Tibial artery (tissue), 4 donors: ENCODE measurements at places on chromosomes 1 and 21.

DNA sequence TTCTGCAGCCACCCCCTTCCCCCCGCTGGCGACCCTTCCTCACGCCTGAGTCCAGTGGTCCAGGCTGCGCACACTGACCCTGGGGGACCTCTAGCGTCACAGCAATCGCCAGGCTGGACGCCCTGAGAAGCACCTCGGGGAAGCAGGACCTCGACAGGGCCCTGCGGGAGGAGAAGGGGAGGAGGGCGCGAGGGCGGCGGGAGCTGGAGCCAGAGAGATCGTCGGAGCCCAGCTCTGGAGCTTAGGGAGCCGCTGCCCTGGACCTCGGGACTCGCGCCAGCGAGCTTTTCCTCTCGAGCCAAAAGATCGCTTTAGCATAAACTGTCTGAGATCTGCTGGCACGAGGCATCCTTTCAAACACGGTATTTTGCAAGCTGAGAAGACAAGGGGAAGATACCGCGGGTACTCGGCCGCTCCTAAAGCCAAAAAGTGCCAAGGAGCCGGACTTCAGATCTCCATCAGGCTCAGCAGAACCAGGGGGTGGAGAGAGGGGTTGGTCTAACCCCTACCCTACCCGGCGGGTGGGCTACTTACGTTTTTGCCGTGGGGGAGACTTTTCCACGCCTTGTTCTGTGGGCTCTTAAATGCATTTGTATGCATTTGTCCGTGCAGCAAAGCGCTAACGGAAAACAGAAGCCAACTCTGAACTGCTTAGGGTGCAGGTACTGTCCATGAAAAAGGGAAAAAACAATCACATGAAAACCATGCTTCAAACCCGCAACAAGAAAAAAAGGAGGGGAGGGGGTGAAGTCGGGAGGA, 586 bp downstream of the COL24A1 start:
- no peak for DNase-seq

- DNase-seq, result no peak
These were observed 131.0 kb downstream of the XPR1 start for GRCh38 chr1:180762796-180763195.

DNA sequence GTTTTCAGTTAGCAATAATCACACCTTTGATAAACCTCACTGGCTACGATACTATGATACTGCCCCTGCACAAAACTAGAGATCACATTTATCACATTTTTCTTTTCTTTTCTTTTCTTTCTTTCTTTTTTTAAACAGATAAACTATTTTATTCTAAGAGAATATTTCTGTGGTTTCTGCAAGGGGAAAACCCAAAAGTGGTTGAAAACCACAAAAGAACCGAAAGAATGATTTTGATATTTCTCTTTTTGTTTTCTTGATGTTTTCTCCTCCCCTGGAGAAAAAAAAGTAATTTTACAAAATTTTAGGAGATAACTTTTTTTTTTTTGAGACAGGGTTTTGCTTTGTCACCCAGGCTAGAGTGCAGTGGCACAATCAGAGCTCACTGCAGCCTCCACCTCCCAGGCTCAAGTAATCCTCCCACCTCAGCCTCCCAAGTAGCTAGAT, 18.4 kb upstream of the FRRS1 start:
- no peak for DNase-seq

- no peak for DNase-seq
These were observed 52.6 kb upstream of the RC3H1 start for GRCh38 chr1:174074757-174075156.

DNA sequence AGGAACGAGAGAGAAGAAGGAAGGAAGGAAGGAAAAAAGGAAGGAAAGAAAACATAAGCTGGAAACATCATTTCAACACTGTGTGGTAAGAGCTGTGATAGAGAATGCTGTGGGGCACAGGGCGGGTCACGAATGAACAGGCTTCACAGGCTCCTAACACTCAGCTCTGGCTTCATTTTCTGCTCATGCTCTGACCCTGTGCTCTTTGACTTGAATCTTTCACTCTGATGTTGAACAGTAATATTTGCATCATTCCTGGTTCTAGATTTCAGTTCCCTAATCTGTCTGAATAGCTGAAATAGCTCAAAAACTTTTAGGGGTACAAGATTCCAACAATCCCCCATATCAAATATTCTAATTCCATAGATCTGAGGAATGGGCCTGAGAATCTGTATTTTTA, 207.3 kb downstream of the LHX8 start:
- no peak for DNase-seq

DNA sequence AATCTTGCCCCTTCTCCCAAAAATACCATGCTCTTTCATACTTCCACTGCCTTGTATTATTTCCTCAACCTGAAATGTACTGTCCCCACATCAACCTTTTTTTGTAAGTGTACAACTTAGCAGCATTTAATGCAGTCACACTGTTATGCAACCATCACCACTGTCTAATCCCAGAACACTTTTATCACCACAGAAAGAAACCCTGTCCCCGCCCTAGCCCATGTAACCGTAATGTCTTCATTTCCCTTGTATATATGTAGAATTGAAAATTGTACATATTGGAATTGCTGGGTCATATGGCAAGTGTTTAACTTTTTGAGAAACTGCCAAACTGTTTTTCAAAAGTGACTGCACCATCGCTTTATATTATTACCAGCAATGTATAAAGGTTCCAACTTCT, 37.4 kb downstream of the PTP4A2 start:
- DNase-seq, result no peak

- DNase-seq, result no peak
These were observed 153.8 kb downstream of the ACTL8 start for GRCh38 chr1:17908945-17909344.

DNA sequence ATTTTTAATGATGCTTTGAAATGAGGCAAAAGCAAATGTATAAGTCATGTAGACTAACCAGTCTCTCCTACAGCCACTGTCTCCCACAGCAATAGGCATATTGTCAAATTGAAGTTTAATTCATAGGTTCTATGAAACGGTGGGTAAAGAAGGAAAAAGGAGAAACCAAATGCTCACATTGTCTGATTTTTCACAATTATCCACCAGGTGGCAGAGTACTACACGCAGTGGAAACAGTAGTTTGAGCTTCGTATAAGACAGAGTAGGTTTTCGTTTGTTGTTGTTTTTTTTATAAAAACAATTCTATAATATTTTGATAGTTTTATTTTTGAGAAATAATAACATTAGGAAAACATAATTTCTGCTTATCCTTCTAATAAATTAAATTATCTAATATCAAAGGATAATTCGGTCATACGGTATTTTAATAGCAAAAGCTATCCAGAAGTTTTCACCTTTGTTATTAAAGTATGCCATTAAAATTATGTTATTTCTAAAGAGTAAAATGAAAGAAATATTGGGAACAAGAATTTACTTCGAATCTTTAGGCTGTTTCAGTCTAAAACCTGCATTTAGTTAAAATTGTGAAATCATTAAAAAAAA, 39.1 kb downstream of the TYW3 start:
- no peak for DNase-seq

GRCh38 chr1:201748335-201748734, 80.6 kb upstream of the IPO9 start:
- no peak for DNase-seq

- no peak for DNase-seq
These were observed 58.7 kb upstream of the RGS1 start for GRCh38 chr1:192516776-192517297.

GRCh38 chr1:967466-968343, 1.4 kb downstream of the PLEKHN1 start:
- DNase-seq, result no peak

- DNase-seq, result no peak
These were observed 12.4 kb downstream of the C1orf116 start for GRCh38 chr1:207020065-207020708.

- DNase-seq, result no peak
These were observed 52.1 kb downstream of the DHRS3 start for GRCh38 chr1:12565966-12566352.

GRCh38 chr1:101595881-101596374, 359.1 kb downstream of the S1PR1 start:
- DNase-seq, result no peak

- DNase-seq, result no peak
These were observed 1.5 kb downstream of the ENAH start for GRCh38 chr1:225651376-225651871.

DNA sequence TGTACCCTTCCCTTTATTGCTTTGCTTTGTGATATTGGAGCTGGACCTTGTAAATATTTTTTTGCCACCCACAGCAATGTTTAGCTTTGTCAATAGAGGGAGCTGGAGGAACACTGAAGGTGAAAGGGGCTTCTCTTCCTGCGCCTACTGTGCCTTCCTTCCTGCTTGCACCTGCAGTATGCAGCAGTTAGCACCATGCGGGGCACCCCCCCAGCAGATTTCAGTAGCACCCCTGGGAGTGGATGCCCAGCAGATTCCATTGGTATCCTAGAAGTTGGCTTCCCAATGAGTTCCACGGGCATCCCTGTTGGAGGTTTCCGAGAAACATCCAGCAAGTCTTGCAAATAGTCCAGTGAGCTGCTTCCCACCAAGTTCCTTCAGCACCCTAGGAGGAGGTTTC, 25.6 kb downstream of the S100A10 start:
- no peak for DNase-seq

GRCh38 chr1:205037539-205037938, 5.5 kb upstream of the CNTN2 start:
- no peak for DNase-seq

GRCh38 chr1:69858534-69858933, 290.8 kb downstream of the LRRC7 start:
- DNase-seq, result no peak

DNA sequence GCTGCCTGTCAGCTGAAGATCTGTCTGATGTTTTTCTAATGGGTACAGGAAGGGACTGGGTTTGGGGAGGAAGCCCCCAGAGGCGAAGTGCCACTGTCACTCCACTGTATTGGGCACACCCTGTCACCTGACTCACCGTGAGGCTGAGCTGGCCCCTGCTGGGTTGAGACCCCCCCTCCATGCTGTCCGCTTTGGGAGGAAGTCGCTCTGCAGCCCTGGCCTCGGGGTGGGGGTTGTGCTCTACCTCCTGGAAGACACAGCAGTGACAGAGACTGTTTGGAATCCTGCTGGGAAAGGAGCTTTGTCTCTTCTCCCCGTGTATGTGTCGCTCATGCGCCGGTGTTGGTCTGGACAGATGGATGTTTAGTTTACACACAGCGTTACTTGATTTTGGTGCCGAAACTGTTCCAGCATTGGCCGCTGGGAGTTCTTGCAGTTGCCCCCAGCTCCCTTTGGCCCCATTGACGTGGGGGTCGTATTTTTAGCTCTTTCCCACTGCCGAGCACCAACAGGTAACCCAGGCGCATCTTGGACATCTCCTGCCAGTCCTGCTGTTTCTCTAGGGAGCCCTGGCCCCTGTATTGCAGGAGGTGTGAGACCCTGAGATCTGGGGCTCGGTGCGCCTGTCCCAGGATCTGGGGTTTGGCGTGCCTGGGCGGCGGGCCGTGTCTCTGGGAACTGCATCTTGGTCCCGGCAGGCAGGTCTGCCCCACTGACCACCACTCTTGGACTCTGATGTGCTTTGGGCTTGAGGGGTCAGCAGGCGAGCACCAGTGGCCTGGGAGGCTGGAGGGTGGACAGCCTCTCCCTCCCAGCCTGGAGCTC, 30.3 kb downstream of the SLX9 start:
- DNase-seq, result no peak

GRCh38 chr1:152878042-152878441, at the start of gene SMCP:
Gene SMCP (plus strand): TSS chr1:152878322. CDS start chr1:152884423, 6,101 bp downstream.
- no peak for DNase-seq

- no peak for DNase-seq
These were observed 39.6 kb upstream of the TRABD2B start for GRCh38 chr1:48036710-48037355.

DNA sequence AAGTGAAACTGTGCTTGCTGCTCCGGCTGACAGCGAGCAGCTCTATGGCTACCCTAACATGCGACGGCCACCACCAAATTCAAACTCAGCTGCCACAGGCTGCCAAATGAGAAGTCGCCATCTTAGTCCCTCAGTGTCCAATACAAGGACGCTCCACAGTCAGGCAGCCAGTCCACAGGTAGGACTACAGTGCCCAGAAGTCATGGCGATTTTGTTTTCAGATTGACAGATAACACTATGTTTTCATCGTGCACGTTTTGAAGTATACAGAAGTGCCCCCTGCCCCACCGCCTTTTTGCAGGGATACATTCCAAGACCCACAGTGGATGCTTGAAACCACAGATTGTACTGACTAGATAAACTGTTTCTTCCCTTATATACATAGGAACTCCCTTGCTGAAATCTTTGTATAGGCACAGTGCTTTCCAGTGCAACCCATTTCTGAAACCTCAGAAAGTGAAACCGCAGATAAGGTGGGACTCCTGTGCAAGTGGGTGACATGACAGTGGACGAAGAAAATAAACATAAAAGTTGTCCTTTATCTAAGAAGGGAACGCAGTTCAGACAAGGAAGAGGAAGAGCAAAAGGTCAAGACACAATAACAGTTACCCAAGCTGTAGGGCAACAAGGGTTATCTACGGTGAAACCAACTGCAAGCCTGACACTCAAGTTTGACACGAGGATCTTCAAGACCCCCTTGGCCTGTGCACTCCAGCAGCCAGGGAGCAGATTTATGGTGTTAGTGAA, 52.2 kb downstream of the STX6 start:
- DNase-seq, result no peak

DNA sequence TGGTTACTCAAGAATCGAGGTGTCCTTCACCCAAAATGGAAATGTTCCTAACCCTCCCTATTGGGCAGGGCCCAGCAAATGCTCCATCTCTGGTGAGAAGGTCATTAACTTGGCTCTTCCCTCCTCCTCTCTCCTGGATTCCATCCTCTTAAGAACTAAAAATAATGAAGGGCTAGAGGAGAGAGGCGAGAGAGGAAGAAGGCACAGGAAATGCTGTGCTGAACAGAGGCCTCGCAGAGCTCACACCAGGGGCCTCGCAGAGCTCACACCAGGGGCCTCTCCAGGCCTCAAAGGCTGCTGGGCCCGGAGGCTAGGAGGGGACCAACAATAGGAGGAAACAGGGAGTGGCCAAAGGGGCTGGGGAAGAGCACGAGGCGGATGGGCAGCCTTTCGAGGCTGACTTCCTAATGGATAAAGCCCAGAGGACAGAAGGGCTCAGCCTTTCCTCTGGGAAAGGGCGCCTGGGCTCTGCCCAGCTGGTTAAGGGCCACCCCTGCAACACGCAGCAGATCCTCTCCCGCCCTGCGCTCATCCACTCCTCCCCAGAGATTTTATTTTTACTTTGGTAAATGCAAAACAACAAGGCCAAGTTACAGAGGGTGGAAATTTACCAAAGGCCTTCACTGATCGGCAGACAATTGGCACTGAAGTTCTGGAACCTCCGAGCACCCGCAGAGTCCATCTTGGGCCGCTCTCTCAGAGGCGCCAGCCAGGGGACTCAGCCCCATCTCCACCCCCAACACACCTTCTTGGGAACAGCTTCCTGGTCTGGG, 78.5 kb downstream of the ITPKB start:
- DNase-seq, result no peak

- DNase-seq, result no peak
These were observed 28.2 kb downstream of the DNAH14 start for GRCh38 chr1:224957696-224958095.
